Ureter (tissue), 1 donor: ENCODE measurements at places on chromosomes 7 and 10. TPM values are rescaled to one million over a fixed set of nuclear protein-coding genes. Genes with fewer than 3 reads are reported as not detected.

The AKR1C8 gene
- not detected for total RNA-seq

The MUC3A gene
- total RNA-seq = 2.1 TPM

The HSPA14 gene
- 15.4 TPM for total RNA-seq

The LRRC17 gene
- total RNA-seq = 5.2 TPM

The LIPM gene
- not detected for total RNA-seq

The EDRF1 gene
- total RNA-seq = 34.0 TPM

The CPA2 gene
- not detected for total RNA-seq

The ELOVL3 gene
- 0.47 TPM for total RNA-seq

The LRRC72 gene
- total RNA-seq = not detected

The VWA2 gene
- total RNA-seq = 5.1 TPM

The CRCP gene
- total RNA-seq = 43.6 TPM

The ATP6V0A4 gene
- total RNA-seq = 1.2 TPM

The NRAP gene
- 0.18 TPM for total RNA-seq

The PON1 gene
- total RNA-seq = not detected

The CFAP70 gene
- total RNA-seq = 6.3 TPM

The CCM2 gene
- 31.1 TPM for total RNA-seq

The TRIM50 gene
- total RNA-seq = not detected

The GPRIN2 gene
- 9.4 TPM for total RNA-seq

The SPDYE9 gene
- total RNA-seq = not detected

The THAP5 gene
- 35.6 TPM for total RNA-seq

The FGF8 gene
- total RNA-seq = not detected

The SRRM3 gene
- total RNA-seq = 2.3 TPM

The LEP gene
- 0.89 TPM for total RNA-seq

The TFPI2 gene
- total RNA-seq = 1.3 TPM

The BAMBI gene
- total RNA-seq = 54.8 TPM

The PDGFA gene
- total RNA-seq = 31.5 TPM

The LRRD1 gene
- not detected for total RNA-seq

The PNLIPRP1 gene
- total RNA-seq = not detected

The RSPH10B2 gene
- total RNA-seq = not detected

The FBXO24 gene
- 0.29 TPM for total RNA-seq

The DOCK4 gene
- 37.9 TPM for total RNA-seq

The GIMAP8 gene
- 13.6 TPM for total RNA-seq

The INA gene
- total RNA-seq = 2.0 TPM

The SPDYE6 gene
- total RNA-seq = not detected

The CPN1 gene
- not detected for total RNA-seq

The CXCL12 gene
- total RNA-seq = 73.1 TPM

The CDK6 gene
- total RNA-seq = 24.8 TPM

The SLC26A4 gene
- total RNA-seq = 1.4 TPM

The SVOPL gene
- 2.1 TPM for total RNA-seq

The SPDYE2B gene
- total RNA-seq = not detected

The DPYSL4 gene
- 2.1 TPM for total RNA-seq

The LRRTM3 gene
- 0.13 TPM for total RNA-seq

The GLI3 gene
- 28.8 TPM for total RNA-seq

The CTNNA3 gene
- 1.1 TPM for total RNA-seq

The ACSL5 gene
- total RNA-seq = 117 TPM

The DENND10 gene
- total RNA-seq = 31.9 TPM

The KIAA1549 gene
- 6.3 TPM for total RNA-seq

The TMEM176B gene
- total RNA-seq = 32.7 TPM

The TMEM209 gene
- 36.5 TPM for total RNA-seq

The RHOBTB1 gene
- 10.9 TPM for total RNA-seq

The LRRC18 gene
- not detected for total RNA-seq

The HOGA1 gene
- 1.3 TPM for total RNA-seq

The FAM25A gene
- not detected for total RNA-seq

The TMEM130 gene
- total RNA-seq = 1.6 TPM

The MXI1 gene
- total RNA-seq = 34.0 TPM

The KNDC1 gene
- total RNA-seq = 2.2 TPM

The CCL24 gene
- total RNA-seq = not detected
